Brain pericyte (primary cell): ENCODE measurements at places on chromosomes 5 and 9.
A peak's percentile ranks its signal among the peaks of the same experiment; 100 is the strongest.

DNA sequence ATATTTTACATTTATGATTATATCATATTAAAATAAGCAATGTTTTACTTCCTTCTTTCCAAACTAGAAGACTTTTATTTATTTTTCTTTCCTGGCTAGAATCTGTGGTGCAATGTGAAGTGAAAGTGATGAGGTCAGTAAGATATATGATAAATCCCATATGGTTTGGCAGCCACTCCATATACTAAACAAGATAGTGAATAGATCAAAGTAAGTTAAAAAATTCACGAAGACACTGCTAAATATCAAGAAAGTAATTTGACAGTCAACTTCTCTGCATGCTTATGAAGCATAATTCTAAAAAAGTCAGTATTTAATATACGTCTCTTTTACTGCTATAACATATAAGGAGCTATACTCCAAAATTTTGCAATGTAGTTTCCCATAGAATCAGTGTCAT is 972.8 kb downstream of the DTWD2 start:
- no peak for DNase-seq

DNA sequence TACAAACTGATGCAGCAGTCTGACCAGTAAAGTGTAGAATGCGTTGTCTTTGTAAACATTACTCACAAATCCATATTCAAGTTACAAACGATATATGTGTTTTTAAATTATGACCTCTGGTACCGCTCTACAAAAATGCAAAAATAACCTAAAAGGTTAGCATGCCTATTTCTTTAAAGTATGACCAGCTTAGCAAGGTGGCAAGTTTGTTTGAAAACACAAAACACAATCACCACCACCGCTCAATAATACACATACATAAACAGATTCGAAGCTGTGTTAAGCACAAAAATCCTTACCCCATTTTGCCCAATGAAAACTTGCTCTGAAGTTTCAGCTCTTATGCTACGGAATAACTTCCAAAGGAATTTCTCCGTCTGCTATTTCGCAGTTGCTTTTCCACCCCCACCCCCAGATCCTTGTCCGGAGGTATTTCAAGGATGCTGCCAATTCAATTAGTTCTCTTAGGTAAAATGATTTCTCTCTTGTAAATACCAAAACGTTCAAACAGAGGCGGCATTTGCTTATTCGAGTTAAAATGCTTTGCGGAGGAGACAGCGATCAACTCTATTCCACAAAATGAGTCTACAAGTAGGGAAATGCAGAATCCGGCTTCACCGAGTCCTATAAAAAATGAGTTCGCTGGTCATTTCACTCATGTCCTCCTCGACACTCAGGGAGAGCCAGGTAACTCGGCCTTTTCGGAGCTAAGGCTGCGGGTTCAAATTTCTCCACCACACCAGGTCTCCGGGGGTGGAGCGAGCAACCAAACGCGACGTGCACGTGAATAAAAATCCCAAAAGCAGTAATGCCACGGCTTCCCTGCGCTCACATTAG is 1.2 kb downstream of the HOMER1 start:
- no peak for DNase-seq

DNA sequence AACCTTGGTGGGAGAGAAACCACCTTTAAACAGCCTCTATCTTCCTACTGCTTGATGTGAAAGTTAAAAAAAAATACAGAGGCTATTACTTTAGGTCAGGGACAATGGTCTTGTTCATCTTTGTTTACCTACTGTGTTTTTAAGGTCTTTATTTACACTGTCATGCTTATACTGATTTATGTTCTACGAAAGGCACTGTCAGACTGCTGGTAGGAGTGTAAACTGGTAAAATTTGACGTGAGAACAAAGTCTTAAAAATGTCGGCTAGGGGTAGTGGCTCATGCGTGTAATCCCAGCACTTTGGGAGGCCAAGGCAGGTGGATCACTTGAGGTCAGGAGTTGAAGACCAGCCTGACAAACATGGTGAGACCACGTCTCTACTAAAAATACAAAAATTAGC is 42.1 kb upstream of the ELOVL7 start:
- no peak for DNase-seq

DNA sequence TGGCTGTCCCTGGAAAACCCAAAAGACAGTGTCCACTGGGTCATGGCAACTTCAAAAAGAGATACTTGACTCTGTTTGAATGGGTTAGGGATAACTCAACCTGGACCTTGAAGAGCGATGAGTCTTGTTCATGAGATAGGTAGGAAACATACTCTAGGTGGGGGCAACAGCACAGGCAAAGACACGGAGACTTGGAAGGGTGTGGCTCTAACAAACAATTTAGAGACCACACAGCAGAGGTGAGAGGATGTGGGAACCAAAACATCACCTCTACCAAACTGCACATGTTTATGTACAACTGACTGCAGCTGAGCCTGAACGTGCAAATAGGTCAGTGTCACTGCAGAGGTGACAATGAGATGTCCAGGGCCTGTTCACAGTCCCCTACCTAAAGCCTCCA is 247.7 kb upstream of the ADRA1B start:
- DNase-seq, result no peak

DNA sequence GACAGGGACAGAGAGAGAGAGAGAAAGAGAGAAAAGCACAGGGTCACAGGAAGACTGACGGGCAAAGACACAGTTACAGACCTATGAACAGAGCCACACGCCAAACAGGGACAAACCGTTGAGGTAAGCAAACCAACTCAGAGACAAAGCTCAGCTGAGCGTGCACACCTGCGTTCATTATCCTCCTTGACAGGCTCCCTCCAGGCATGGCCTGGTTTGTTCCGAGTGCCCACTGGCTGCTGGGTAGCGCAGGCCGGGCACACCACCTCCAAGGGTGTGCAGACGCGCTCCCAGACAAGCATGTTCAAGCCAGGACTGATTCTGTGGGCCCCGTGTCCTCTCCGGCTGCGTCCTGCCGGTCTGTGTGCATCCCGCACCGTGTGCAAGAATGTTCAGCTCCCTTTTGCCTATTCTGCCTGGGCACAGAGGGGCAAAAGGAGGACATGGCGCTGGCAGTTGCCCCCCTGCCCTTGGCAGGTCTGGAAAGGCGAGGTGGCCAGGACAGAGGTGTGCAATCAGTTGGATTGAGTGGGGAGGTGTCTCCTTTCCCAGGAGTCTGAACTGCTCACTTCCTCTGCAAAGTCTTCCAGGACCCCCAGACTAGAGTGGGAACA is 467 bp upstream of the SMIM32 start:
- no peak for DNase-seq

- no peak for DNase-seq
These were observed 718.8 kb downstream of the MAT2B start for GRCh38 chr5:164224236-164224635.

- peak; percentile 73 for DNase-seq
These were observed 128.0 kb downstream of the FANCC start for GRCh38 chr9:95189251-95190098.
